ENCODE measurements at places on chromosomes 4 and X. TPM values are rescaled to one million over a fixed set of nuclear protein-coding genes. Genes with fewer than 3 reads are reported as not detected.

DNA sequence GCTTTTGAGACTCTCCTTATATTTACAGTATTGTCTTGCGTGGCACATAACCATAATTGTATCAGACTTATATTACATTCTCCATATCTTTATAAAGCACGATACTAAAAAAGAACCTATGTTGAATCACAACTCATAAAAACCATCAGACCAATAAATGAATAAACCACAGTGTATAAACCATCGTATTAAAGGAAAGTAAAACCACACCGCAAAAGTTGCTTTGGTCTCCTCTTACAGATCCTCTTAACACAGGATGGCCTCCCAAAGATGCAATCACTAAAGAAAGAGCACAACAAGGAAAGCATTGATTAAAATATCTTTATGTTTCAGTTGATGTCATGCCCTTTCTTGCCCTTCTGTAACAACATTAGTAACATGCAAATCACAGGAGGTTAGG is 437.9 kb downstream of the AFF2 start:
- DNase-seq: no peak

DNA sequence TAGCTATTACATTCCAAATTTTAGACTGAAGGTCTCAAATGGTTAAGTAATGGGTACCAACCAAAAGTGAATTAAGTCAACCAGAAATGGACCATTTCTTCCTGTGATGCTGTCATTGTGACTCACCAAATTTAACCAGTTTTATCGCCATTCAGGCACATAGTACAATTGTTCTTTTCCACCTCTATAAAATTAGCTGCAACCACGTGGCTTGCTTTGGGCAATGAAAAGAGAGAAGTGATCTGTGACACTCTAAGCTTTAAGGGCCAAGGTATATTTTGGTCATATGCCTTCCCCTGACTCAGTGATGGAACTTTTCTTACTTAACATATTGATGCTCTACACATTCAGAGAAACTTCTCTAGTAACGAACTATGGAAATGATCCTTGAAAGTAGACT is 20.3 kb upstream of the PHF8 start:
- DNase-seq: no peak

GRCh38 chrX:106611317-106611678 is 480 bp upstream of the RADX start:
- no peak for DNase-seq

DNA sequence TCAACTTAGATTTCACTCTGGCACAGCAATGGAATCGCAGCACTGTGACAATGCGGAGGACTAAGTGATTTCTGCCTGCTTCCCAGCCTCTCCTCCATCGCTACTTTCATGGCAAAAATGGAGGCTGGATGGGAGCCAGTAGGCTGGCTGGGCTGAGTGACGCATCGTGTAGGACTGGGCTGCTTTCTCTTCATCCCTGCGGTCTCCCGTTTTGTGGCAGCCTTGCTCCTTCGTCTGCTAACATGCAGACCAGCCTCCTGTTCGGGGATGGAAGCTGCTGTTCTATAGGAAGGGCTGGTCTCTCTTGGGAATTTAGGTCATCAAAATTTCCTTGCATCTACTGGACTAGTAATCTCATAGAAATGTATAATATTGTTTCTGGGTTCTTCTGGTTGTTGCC is 15.8 kb upstream of the RGS12 start:
- peak; percentile 53 for DNase-seq

- no peak for DNase-seq
Observed at GRCh38 chr4:7546809-7547367, 112.2 kb upstream of the PSAPL1 start.

GRCh38 chr4:159476886-159477285 is 374.0 kb downstream of the RAPGEF2 start:
- no peak for DNase-seq

Gene GIMD1
- not detected for total RNA-seq

Gene LANCL3
- 1.4 TPM for total RNA-seq

DNA sequence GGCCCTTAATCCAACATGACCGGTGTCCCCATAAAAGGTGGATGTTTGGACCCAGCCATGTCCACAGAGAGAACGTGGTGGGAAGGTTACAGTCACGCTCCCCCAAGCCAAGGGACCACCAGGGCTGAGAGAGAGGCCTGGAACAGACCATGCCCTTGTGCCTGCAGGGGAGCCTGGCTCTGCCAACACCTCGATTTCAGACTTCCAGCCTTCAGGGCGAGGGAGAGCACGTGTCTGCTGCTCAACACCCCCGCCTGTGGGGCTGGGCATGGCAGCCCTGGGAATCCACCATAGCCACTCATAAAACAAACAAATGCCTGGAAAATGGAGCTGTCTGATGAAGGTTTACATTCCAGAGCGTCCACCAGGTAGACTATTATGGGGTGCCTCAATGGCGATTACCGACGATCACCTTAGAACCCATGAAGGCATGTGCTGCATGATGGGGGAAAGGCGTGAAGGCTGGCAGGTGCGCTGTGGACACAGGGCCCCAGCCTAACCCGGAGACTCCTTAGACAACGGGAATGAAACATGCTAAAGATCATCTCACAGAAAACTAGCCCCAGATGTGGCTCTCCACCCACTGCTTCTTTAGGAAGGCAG is 42.3 kb upstream of the HMX1 start:
- no peak for DNase-seq

Gene ARMCX1
- 118 TPM for total RNA-seq

DNA sequence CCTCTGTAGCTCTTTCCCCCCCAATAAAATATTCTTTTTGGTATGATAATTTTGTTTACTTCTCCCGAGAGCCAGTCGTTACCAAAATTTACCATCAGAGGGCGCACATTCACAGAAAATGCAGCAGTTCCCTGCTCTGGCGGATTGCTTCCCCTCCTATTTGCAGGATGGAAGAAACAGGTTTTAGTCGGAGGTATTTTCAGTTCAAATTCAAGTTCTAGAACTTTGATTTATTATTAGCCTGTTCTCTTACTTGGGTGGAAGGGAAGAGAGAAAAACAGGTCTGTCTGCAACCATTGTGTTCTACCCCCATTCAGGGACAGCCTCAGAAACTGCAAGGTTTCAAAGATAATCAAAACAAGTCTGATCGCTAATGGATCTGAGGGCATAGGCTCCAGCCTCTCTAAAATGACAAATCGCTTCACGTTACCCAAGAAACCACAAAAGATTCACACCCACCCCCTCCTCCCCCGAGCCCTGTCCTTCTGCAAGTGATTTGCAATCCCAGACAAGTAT is 263.8 kb upstream of the RPS6KA3 start:
- DNase-seq: peak; percentile 14

DNA sequence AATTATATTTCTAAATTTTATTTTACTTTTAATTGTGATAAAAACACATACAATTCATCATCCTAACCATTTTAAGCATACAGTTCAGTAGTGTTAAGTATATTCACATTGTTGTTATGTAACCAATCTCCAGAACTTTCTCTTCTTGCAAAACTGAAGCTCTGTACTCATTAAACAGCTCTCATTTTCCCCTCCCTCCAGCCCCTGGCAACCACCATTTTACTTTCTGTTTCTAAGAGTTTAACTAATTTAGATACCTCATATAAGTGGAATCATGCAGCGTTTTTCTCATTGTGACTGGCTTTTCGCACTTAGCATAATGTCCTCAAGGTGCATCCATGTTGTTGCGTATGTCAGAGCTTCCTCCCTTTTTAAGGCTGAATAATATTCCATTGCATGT is 46.7 kb upstream of the NDP start:
- DNase-seq: no peak

- DNase-seq: no peak
Observed at GRCh38 chrX:68061206-68061535, 372.1 kb downstream of the OPHN1 start.

Gene BTK
- total RNA-seq: 0.94 TPM

- DNase-seq: no peak
Observed at GRCh38 chr4:7770224-7771050, 169.2 kb downstream of the AFAP1 start.

DNA sequence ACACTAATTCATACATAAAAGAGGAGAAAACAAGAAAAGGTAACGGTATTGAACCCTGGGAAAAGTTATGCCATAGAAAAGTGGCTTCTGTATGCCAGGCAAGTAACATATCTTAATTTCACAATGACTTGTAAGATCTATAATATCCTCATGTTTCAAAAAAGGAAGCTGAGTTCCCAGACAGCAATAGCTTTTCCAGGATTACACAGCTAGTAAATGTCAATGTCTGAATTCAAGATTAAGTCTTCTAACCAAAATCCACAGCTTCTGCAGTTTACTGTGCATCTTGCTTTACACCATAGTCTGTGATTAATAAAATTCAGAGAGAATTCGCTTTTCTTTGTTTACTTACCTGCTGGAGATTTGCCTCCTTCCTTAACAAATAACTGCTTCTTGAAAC is 55.8 kb upstream of the GAB1 start:
- no peak for DNase-seq

GRCh38 chrX:111039606-111040005 is 56.4 kb upstream of the PAK3 start:
- DNase-seq: no peak

DNA sequence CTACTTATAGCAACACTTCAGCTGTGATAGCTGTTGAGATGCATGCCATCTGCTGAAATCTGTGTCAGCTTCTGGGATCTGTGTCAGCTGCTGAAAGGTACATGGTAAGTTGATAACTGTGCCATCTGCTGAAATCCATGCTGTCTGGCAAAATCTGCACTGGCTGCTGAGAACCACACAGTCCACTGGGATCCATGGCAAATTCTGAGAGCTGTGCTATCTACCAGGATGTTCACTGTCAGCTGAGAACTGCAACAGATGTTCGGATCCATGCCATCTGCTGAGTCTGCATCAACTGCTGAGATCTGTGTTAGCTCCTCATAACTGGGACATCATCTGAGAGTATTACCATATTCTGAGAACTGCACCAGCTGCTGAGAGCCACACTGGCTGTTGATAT is 430.5 kb upstream of the POU3F4 start:
- peak; percentile 8 for DNase-seq

Gene IGSF1
- total RNA-seq: 0.78 TPM

GRCh38 chrX:915427-916229 is 285.0 kb downstream of the SHOX start:
- DNase-seq: no peak

DNA sequence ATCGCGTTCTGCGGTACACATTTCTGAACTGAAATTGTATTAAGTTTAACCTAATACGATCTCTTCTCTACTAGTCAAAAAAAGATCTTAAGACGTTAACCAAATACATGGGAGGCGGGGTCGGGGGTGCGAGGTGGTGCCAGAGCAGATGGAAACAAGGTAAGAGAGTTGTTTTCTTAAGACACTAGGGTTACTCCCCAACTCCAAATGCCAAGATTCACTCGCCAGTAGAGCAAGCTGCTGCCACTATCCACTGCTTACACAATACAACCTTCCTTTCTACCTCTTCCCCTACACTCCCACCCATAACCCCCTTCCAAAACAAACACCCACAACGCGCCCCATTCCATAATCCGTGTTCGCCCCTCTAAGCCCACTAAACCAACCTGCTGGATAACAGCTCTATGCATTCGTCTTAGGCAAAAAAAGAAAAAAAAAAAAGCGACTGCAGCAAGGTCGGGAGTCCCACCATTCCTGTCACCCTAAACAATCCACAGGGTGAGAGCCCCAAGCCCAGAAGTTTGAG is 1.3 kb downstream of the LCORL start:
- DNase-seq: no peak

DNA sequence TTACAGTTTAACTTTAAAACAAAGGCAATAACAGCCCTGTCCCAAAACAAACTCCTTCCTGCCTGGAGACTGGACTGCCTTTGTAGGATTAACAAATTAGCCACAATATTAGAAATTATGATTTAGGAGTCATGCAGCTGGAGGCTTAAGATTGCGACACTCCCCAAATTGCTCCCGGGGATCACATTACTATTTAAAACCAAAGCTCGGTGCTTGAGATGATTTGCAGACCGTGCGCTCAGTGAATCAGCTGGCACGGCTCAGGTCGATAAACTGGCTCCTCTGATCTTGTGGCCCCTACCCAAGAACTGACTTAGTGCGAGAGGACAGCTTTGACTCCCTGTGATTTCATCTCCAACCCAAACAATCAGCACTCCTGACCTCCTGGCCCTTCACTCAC is 829.3 kb downstream of the NLGN4X start:
- no peak for DNase-seq

- DNase-seq: peak; percentile 84
Observed at GRCh38 chr4:110198435-110199416, at the start of gene ELOVL6. Gene ELOVL6, minus strand, starts transcription at chr4:110198615. Its CDS starts 280 bp downstream, at chr4:110198335.

DNA sequence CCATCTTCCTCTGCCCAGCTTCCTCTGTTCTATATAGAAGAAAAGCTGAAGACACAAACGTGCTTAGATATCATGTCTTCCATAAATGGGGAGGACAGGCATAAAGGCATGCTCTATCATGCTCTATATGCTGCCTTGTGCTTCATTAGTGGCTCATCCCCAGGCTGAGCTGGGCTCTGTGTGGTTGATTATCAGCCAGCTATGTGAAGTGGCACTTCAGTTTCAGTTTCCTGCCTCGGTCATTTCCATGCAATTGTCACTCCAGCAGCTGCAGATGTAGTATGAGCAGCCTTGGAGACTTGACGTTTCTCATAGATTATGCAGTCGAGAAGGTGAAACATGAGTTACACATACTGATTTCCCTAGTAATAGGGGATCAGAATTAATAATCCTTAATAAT is 106.2 kb downstream of the SYTL5 start:
- DNase-seq: no peak

Gene SPANXD
- total RNA-seq: not detected

Gene FAM9B
- not detected for total RNA-seq

GRCh38 chr4:147244786-147245185 is 236.1 kb upstream of the EDNRA start:
- no peak for DNase-seq

GRCh38 chrX:148871422-148872160 is 371.2 kb downstream of the AFF2 start:
- no peak for DNase-seq

Gene FGF16
- 0.31 TPM for total RNA-seq

Measured in occipital lobe (tissue), 3 donors.